Progenitor cell of endocrine pancreas (in vitro differentiated cells): ENCODE measurements at places on chromosomes 6 and 20. TPM values are rescaled to one million over a fixed set of nuclear protein-coding genes. Genes with fewer than 3 reads are reported as not detected.

Gene NOX3
- not detected in 2 replicates for total RNA-seq

Gene SLC22A1
- 2.4 and 3.0 TPM in 2 replicates for total RNA-seq

Gene PAK5
- 9.7 and 12.2 TPM in 2 replicates for total RNA-seq

Gene MAN1A1
- 27.6 and 29.3 TPM in 2 replicates for total RNA-seq

Gene AIG1
- 39.0 and 40.0 TPM in 2 replicates for total RNA-seq

Gene MARCKS
- 153 and 158 TPM in 2 replicates for total RNA-seq

Gene GTSF1L
- total RNA-seq = not detected in 2 replicates

Gene DZANK1
- 12.5 and 14.0 TPM in 2 replicates for total RNA-seq

Gene UST
- total RNA-seq = 2.9 and 4.7 TPM in 2 replicates

- no peaks in the 10 kb centered on the region for H3K4me1 ChIP-seq
- H3K36me3 ChIP-seq = peaks cover 2% of the 10 kb centered on the region
Measured at GRCh38 chr6:136945072-136945471, 23.0 kb downstream of the SLC35D3 start.

DNA sequence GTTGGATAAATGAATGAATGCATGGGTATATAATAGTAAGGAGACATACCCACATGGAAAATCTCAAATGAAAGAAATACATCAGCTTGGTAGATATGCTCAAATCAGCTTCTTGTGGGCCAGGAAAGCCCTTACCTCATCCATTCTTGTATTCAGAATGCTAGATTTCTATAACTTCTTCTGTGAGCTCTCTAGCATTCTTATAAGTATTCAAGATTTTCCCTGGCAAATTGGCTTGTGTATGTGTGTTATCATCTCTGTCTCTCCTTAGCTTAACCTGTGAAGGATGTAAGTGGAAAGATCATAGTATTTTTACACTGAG is 100.8 kb downstream of the OR2B2 start:
- peak overlapping the region; percentile 94 for H3K4me3 ChIP-seq
- H3K36me3 ChIP-seq = no peaks in the 10 kb centered on the region
- H3K27me3 ChIP-seq = no peaks in the 10 kb centered on the region
- peak overlapping the region; percentile 98 for H3K27ac ChIP-seq
- DNase-seq = no peak
- H3K4me1 ChIP-seq = peaks cover 45% of the 10 kb centered on the region

DNA sequence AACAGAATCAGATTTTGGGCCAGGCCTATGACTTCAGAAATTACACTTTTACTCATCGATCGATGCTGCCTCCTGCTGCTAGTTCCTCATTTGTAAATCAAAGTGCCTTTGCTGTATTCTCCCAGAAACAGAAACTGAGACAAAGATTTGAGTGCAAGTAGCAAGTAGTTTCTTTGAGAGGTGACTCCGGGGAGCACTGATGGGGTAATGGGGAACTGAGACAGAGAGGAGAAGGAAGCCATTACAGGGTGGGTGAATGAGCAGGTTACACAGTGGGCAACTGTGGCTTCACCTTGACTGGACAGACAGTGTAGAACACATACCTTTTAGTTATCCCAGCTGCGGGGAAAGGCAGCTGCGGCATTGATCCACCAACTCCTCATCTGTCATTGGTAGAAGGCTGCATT is 9.7 kb upstream of the CD40 start:
- H3K27ac ChIP-seq = no peak overlapping the region
- DNase-seq = no peak
- H3K4me3 ChIP-seq = no peak overlapping the region
- H3K4me1 ChIP-seq = peaks cover 8% of the 10 kb centered on the region

DNA sequence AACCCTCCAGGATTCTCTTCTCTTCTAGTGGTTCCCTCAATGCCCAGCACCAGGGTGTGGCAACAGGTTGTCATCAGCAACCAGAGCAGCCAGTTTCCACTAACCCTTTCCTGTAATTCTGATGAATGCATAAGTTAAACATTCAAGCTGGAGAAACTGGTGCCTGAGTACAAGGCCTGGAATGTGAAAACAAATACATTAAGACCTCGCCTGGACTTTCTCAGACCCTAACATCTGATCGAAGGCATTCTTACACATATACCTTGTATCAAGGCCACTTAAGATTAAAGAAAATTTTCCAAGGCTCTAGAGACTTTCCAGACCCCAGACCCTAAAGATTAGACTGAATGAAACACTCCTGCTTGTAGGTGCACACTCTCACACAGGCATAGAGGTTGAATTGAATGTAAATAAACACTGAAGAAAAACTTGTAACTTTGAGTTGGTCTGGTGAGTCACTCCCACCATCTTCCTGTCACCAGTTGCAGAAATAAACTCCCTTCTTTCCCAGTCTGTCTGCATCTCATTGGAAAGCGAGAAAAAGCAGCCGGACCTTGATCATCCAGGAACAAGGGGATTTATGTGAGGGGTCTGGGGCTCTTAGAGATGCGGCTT is 9.0 kb downstream of the LRP11 start:
- peak overlapping the region; percentile 97 for H3K27ac ChIP-seq
- H3K4me3 ChIP-seq = peak overlapping the region; percentile 38
- no peak for DNase-seq
- H3K27me3 ChIP-seq = no peaks in the 10 kb centered on the region
- peaks cover 46% of the 10 kb centered on the region for H3K4me1 ChIP-seq
- peaks cover 12% of the 10 kb centered on the region for H3K36me3 ChIP-seq

- H3K27ac ChIP-seq = peak overlapping the region; percentile 65
- H3K27me3 ChIP-seq = peaks cover 34% of the 10 kb centered on the region
- no peaks in the 10 kb centered on the region for H3K36me3 ChIP-seq
- no peak for DNase-seq
- H3K4me1 ChIP-seq = peaks cover 1% of the 10 kb centered on the region
Measured at GRCh38 chr6:32941214-32941768, 463 bp upstream of the HLA-DMB start.

- no peaks in the 10 kb centered on the region for H3K4me1 ChIP-seq
- H3K36me3 ChIP-seq = peaks cover 3% of the 10 kb centered on the region
- H3K4me3 ChIP-seq = no peak overlapping the region
- DNase-seq = no peak
- H3K27me3 ChIP-seq = peaks cover 5% of the 10 kb centered on the region
Measured at GRCh38 chr6:170415318-170415717, 108.8 kb downstream of the FAM120B start.

GRCh38 chr6:139981768-139982181 is 607.3 kb upstream of the CITED2 start:
- peak overlapping the region; percentile 9 for H3K27ac ChIP-seq
- no peaks in the 10 kb centered on the region for H3K27me3 ChIP-seq
- no peaks in the 10 kb centered on the region for H3K36me3 ChIP-seq
- no peak for DNase-seq
- peaks cover 42% of the 10 kb centered on the region for H3K4me1 ChIP-seq

GRCh38 chr6:126113261-126113660 is 126.9 kb downstream of the TRMT11 start:
- no peak overlapping the region for H3K4me3 ChIP-seq
- H3K27me3 ChIP-seq = no peaks in the 10 kb centered on the region
- H3K36me3 ChIP-seq = no peaks in the 10 kb centered on the region
- no peak overlapping the region for H3K27ac ChIP-seq
- no peak for DNase-seq
- no peaks in the 10 kb centered on the region for H3K4me1 ChIP-seq

- H3K36me3 ChIP-seq = no peaks in the 10 kb centered on the region
- no peak overlapping the region for H3K4me3 ChIP-seq
- DNase-seq = no peak
- no peaks in the 10 kb centered on the region for H3K4me1 ChIP-seq
- H3K27ac ChIP-seq = no peak overlapping the region
Measured at GRCh38 chr6:11785774-11786579, 7.4 kb upstream of the ADTRP start.

DNA sequence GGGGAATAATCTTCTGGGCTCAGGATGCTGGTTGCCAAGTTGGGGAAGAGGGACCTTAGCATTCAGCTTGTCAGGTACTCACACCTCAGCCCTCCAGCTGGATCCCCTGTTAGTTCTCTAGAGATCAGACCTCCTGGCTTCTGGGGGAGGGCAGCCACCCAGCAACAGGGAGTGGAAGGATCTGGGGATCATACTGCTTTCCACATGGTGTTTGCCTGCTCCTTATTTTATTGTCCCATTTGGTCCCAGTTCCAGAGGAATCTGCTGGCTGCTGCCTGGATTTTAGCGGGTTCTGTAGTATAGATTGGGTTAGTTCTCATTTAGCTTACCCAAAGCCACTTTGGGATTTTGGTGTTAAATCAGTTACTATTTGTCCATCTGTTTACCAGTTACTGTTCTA is 29.3 kb downstream of the KAT14 start:
- no peaks in the 10 kb centered on the region for H3K27me3 ChIP-seq
- H3K36me3 ChIP-seq = peaks cover 32% of the 10 kb centered on the region
- no peak for DNase-seq

DNA sequence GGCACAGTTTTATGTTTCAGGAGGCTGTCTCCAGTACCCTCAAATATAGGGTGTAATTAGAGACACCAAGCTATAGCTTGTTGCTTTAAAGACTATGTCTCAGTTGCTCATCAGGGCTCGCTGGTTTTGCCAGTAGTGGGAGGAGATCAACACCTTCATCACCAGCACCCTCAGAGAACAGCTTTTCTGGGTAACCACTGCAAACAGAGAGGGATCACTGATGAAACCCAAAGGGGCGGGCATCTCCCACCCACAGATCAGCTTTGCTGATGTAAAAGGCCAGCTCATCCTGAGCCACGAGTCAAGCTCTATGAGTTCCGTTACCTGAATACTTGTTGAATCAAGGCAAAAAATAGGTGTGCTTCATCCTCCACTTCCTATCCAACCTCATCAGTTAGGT is 187.7 kb downstream of the AIG1 start:
- H3K4me3 ChIP-seq = no peak overlapping the region
- DNase-seq = no peak
- H3K27me3 ChIP-seq = no peaks in the 10 kb centered on the region
- H3K27ac ChIP-seq = no peak overlapping the region

DNA sequence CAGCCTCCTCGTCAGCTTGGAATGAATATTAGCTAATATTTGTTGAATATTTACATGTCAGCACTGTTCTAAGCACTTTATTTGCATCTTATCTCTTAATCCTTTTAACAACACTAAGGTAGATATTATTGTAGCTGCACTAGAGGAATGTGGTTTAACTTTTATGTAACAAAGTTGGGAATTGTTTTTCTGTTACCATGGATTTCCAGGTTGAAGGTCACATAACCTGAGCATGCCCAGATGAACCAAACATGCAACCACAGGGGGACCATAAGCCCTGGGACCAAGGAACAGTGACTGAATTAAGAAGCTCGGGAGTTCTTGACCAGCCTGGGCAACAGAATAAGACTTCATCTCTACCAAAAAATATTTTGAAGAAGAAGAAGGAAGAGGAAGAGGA is 29.1 kb upstream of the YWHAB start:
- H3K27me3 ChIP-seq = no peaks in the 10 kb centered on the region
- no peak for DNase-seq
- no peaks in the 10 kb centered on the region for H3K36me3 ChIP-seq
- H3K27ac ChIP-seq = no peak overlapping the region
- no peak overlapping the region for H3K4me3 ChIP-seq

DNA sequence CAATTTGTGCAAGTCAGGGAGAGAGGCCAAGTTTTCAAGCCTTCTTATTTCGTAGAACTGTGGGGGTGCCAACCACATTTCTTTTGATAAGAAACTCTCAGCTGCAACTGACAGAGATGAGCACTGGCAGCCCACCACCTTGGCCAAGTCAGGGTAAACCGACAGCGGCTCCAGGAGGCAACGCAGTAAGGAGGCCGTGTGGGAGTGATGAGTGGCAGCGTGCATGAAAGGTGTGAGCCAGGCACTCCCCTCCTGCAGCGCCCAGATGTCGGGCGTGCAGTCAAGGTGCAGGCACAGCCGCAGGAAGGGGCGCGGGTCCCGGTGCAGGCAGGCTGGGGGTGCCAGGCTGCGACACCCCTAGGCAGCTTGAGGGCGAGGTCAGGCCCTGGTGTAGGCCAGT is 49.2 kb upstream of the HDAC2 start:
- H3K27ac ChIP-seq = no peak overlapping the region
- peaks cover 6% of the 10 kb centered on the region for H3K36me3 ChIP-seq
- H3K27me3 ChIP-seq = no peaks in the 10 kb centered on the region
- H3K4me3 ChIP-seq = no peak overlapping the region
- peaks cover 2% of the 10 kb centered on the region for H3K4me1 ChIP-seq
- no peak for DNase-seq

GRCh38 chr6:2669067-2669700 is 81.5 kb downstream of the MYLK4 start:
- no peak for DNase-seq
- H3K36me3 ChIP-seq = no peaks in the 10 kb centered on the region
- H3K4me3 ChIP-seq = no peak overlapping the region

GRCh38 chr6:33717934-33718455 is 6.5 kb upstream of the UQCC2 start:
- H3K4me3 ChIP-seq = no peak overlapping the region
- no peak for DNase-seq
- no peaks in the 10 kb centered on the region for H3K36me3 ChIP-seq
- H3K4me1 ChIP-seq = peaks cover 43% of the 10 kb centered on the region

GRCh38 chr6:111263837-111264236 is 176.5 kb downstream of the SLC16A10 start:
- DNase-seq = no peak
- peaks cover 13% of the 10 kb centered on the region for H3K4me1 ChIP-seq
- no peaks in the 10 kb centered on the region for H3K27me3 ChIP-seq
- no peak overlapping the region for H3K4me3 ChIP-seq
- peaks cover 17% of the 10 kb centered on the region for H3K36me3 ChIP-seq

GRCh38 chr20:19522071-19522801 is 235.8 kb upstream of the RIN2 start:
- no peak overlapping the region for H3K4me3 ChIP-seq
- H3K4me1 ChIP-seq = peaks cover 4% of the 10 kb centered on the region
- H3K27me3 ChIP-seq = peaks cover 9% of the 10 kb centered on the region
- no peak for DNase-seq

DNA sequence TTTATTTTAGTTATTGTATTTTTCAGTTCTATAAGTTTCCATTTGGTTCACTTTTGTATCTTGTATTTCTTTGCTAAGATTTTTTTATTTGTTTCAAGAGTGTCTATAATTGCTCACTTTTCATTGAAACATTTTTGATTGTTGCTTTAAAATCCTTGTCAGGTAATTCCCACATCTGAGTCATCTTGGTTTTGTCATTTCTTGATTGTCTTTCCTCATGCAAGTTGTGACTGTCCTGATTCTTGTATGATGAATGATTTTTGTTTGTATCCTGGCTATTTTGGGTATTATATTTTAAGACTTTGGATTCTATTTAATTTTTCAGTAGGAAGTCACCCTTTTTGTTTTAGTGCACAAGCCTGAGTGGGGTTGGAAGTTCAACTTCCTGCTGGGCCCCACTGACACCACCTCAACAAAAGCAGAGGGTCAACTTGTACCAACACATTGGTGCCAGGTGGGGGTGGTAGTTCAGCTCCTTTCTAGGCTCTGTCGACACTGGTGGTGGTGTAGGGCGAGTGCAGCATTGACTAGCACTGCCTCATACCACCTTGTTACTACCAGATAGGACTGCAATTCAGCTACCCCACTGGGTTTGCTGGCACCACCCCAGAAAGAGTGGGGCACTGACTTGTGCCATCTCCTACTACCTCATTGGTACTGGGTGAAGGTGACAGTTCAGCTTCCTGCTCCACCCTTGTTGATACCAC is 8.8 kb downstream of the RSPH3 start:
- H3K27ac ChIP-seq = no peak overlapping the region
- DNase-seq = no peak
- H3K36me3 ChIP-seq = peaks cover 34% of the 10 kb centered on the region
- H3K4me3 ChIP-seq = no peak overlapping the region
- no peaks in the 10 kb centered on the region for H3K4me1 ChIP-seq

- H3K36me3 ChIP-seq = peaks cover 7% of the 10 kb centered on the region
- no peak overlapping the region for H3K27ac ChIP-seq
- no peak for DNase-seq
- H3K4me1 ChIP-seq = no peaks in the 10 kb centered on the region
- H3K27me3 ChIP-seq = no peaks in the 10 kb centered on the region
Measured at GRCh38 chr6:340991-341827, 48.9 kb downstream of the DUSP22 start.
